IMR-90 (cell line): ENCODE measurements at places on chromosomes 13 and 19. TPM values are rescaled to one million over a fixed set of nuclear protein-coding genes. Genes with fewer than 3 reads are reported as not detected.
A peak's percentile ranks its signal among the peaks of the same experiment; 100 is the strongest.

The CGB7 gene
- not detected in 2 replicates for total RNA-seq

DNA sequence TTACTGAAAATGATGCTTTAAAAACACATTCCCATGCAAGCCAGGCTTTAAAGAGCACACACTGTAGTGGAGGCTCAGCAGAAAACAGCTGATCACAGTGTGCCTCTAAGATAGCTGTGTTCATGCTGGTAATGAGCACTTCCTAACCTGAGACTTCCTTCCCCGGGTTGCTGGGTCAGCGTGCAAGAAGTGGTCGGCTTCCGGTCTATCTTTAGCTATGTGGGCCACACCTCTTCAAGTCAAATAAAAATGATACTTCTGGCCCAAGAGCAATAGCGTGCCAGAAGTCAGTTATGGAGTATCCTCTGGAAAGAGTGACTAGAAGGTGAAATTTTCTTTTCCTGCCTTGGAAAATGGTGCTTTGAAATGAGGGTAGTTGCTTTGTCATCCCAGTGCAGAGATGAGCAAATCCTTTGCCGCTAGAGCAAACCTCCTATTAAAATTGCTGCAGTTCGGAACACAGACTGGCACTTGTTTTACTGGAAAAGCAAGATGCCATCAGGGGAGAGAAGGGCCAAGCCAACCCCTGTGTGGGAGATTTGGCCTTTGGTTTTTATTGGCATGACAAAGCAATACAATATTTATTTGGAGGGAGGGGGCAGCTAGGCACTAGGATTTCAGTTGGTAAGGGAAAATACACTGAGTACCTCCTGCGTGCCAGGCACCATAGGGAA is 64.2 kb downstream of the ARHGAP35 start:
- no peaks in the 10 kb centered on the region for H3K27me3 ChIP-seq
- H3K4me1 ChIP-seq: peaks cover 18% of the 10 kb centered on the region
- H3K4me3 ChIP-seq: no peak overlapping the region
- no peak overlapping the region for H3K27ac ChIP-seq
- peaks cover 19% of the 10 kb centered on the region for H3K36me3 ChIP-seq
- no peak for DNase-seq

- no peaks in the 10 kb centered on the region for H3K36me3 ChIP-seq
- H3K27me3 ChIP-seq: no peaks in the 10 kb centered on the region; the same call in 1 of the 2 replicates
- H3K4me3 ChIP-seq: no peak overlapping the region
- peaks cover 2% of the 10 kb centered on the region; the same call in 1 of the 2 replicates for H3K4me1 ChIP-seq
These were observed 58.8 kb upstream of the C1QTNF9B start for GRCh38 chr13:23956106-23956505.

DNA sequence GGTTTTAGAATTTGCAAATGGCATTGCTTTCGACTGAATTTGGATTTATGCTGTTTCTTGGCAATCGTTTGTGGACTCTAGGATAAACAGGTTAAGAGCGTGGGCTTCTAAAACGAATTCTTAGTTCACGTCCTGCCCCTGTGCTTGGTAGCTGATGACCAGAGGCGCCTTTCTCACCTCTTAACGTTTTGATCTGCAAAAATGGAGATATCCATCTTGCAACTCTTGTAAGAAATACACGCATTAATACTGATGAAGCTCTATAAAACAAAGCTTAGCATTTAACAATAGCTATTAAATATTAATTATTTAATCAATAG is 580 bp upstream of the KATNAL1 start:
- no peak overlapping the region for H3K27ac ChIP-seq
- H3K4me1 ChIP-seq: peaks cover 7% of the 10 kb centered on the region
- H3K36me3 ChIP-seq: no peaks in the 10 kb centered on the region
- DNase-seq: no peak

DNA sequence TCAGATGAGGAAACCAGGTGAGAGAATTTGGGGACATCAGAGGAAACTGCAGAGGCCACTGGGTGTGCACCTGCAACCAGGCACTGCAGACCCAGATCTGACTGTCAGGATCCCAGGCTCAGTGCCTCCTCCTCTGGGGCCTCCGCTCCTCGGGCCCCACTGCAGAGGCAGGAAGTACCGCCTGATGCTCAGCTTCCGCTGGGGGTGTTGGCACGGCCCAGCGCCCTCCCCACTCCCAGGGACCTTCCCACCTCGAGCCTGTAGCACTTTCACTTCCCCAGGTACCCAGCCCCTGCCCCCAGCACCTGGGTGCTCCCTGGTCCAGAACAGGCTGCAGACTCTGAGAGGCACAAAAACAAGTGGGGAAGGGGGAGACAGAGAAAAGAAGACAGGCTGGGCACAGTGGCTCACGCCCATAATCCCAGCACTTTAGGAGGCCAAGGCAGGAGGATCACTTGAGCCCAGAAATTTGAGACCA is 1.4 kb upstream of the CD37 start:
- H3K36me3 ChIP-seq: peaks cover 7% of the 10 kb centered on the region
- no peak overlapping the region for H3K27ac ChIP-seq
- DNase-seq: no peak

DNA sequence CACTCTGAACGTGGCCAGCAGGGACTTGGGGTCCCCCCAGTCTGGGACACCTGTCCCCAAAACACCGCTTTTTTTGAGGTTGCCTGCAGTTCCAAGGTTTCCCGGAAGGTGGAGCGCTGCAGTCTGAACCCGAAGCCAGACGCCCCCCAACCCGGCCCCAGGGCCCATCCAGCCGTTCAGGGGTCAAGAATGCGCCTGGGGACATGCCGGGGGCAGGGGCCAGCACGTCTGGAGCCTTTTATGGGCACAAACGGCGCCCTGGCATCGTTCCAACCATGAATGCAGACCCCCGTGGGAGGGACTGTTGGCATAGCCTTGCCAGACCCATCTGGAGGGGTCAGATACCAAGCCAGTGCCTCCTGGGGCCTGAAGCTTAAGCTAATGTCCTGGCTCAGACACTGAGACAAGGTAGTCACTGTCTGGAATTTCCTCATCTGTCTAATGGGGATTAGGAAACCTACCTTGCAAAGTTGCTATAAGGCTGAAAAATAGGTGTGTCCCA is 6.9 kb downstream of the S1PR5 start:
- H3K4me1 ChIP-seq: no peaks in the 10 kb centered on the region; the same call in 1 of the 2 replicates
- H3K27me3 ChIP-seq: peaks cover 26% of the 10 kb centered on the region
- no peak for DNase-seq
- H3K27ac ChIP-seq: no peak overlapping the region

DNA sequence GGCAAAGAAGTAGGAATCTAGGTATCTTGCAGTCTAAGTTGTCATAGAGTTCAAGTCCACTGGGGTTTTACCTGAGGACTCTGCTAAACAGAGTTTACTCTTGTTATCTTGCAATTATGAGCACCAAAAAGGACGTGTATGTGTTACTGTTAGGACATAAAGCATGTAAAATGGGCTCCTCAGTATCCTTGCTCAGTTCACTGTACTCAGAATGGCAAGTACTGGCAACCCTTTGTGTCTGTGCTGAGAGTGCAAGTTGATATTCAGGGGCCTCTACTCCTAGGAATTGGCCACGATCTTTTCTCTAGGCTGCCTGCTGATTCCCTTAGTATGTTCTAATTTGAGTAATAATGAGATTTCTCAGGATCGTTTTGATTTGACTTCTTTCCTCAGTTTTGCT is 13.3 kb downstream of the TDRD3 start:
- H3K36me3 ChIP-seq: no peaks in the 10 kb centered on the region
- DNase-seq: no peak
- H3K27me3 ChIP-seq: no peaks in the 10 kb centered on the region
- no peaks in the 10 kb centered on the region for H3K4me1 ChIP-seq
- no peak overlapping the region for H3K4me3 ChIP-seq
- H3K27ac ChIP-seq: no peak overlapping the region

The IGLON5 gene
- total RNA-seq: not detected in 2 replicates

DNA sequence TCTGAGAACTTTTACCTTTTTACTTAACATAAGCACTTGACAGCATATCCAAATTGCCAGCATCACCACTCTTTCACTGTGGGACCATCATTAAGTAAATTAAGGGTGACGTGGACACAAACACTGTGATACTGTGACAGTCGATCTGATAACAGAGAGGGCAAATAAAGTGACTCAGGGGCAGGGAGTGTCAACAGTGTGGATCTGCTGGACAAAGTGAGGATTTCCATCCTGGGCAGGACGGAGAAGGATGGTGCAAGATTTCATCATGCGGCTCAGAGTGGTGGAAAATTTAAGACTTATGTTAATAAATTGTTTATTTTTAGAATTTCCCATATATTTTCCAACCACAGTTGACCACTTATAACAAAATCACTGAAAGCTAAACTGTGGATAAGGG is 60.0 kb upstream of the WDFY2 start:
- peak; percentile 44 for DNase-seq
- peaks cover 21% of the 10 kb centered on the region for H3K4me1 ChIP-seq
- H3K4me3 ChIP-seq: no peak overlapping the region
- H3K36me3 ChIP-seq: no peaks in the 10 kb centered on the region

DNA sequence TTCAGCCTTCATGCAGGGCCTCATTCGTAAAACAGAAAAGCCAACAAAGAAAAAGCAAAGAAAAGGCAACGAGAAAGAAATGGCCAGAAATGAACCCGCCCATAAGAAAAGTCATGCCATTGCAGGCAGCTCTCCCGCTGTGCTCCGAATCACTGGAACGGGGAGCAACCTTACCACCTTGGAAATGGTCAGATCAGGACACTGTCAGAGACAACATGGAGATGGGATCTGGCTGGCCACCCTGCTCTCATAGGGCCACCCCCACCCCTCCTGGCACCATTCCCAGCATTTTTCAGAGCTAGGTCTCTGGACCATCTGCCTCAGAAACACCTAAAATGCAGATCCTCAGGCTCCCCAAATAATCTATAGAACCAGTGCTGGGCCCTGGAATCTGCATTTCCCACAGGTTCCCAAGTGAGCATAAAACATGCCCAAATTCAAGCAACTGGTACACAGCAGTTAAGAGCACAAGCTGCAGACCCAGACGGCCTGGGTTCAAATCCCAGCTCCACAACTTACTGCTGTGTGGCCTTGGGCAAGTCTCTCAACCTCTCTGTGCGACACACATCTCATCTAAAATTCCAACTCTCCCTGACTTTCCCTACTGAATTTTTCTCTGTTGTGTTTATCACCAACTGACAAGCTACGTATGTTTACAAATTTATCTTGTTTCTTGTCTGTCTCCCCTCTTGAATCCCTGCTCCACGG is 151.6 kb downstream of the IER2 start:
- no peaks in the 10 kb centered on the region for H3K4me1 ChIP-seq
- no peak overlapping the region for H3K27ac ChIP-seq
- DNase-seq: no peak
- no peaks in the 10 kb centered on the region for H3K27me3 ChIP-seq

The FCER2 gene
- not detected in 2 replicates for total RNA-seq

DNA sequence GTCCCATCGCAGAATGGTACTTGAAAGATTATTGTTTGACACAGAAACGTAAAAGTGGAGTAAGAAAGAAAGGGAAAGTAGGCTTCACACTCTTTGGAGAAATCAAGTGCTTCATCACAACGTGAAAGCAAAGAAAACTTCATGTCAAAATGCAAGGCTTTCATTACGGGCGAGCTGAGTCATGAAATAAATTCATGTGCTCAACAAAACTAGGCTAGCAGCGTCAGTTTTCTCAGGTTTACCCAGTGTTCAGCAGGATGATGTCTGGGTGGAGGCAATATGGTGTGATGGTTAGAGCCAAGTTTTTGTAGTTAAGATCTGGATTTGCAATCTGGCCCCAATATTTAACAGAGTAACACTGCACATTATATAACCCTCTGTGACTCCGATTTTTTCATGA is 128.0 kb downstream of the TRPC4 start:
- no peaks in the 10 kb centered on the region for H3K27me3 ChIP-seq
- H3K4me1 ChIP-seq: no peaks in the 10 kb centered on the region
- H3K27ac ChIP-seq: no peak overlapping the region
- no peaks in the 10 kb centered on the region for H3K36me3 ChIP-seq
- DNase-seq: no peak

DNA sequence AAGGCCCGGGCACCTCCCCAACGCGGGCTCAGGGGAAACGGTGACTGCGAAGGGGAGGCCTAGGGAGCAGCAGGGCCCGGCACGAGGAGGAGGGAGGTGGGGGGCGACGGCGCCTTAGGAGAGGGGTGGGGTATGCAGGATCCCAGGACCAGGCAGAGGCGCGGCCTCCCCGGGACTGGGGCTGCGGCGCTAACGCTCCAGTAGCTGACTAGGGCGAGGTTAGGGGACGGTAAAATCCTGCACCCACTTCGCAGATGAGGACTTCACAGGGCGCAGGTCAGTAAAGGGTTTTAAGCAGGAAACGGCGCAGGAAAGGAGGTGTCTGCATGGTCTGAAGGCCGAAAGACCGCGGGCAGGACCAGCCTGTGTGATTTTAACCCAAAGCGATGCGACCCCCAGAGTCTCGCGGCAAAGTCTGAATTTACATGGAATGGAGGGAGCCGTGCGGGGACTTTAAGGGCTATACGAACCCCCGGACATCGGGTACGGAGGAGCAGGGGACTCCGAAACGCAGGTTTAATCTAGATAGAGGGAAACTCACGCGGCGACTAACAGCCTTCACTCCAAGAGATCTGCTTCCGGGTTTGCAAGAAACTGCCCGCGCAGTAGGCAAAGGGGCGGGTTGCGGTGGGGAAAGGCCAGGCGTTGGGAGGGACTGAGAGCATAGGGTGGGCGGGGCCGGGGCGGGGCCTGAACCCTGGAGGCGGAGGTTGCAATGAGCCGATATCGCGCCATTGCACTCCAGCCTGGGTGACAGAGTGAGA is at the start of gene ZNF665:
TSS of gene ZNF665 (minus strand) at position 588 of the 764 bp plus-strand sequence. CDS start 10,460 bp downstream, outside the sequence.
- peak within 1 kb of the TSS; percentile 93 for H3K4me3 ChIP-seq
- peak; percentile 82 for DNase-seq
- peaks cover 6% of the 10 kb centered on the region; the same call in 1 of the 2 replicates for H3K4me1 ChIP-seq

DNA sequence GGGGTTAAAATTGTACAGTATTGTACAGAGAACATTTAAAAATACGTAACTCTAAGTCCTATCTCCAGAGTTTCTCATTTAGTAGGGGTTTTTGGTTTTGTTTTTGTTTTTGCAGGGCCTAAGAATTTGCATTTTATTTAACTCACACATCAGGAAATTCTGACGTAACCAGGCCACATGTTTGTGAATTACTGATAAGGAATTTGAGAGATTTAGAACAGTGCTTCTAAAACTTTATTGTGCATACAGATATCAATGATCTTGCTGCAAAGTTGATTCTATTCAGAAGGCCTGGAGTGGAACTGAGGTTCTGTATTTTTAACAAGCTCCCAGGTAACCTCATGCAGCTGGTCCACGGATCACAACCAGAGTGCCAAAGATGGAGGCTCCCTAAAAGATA is 49.3 kb downstream of the LIG4 start:
- no peak overlapping the region for H3K4me3 ChIP-seq
- H3K36me3 ChIP-seq: no peaks in the 10 kb centered on the region
- peaks cover 2% of the 10 kb centered on the region; the same call in 1 of the 2 replicates for H3K27me3 ChIP-seq
- peak; percentile 47 for DNase-seq
- no peak overlapping the region for H3K27ac ChIP-seq

- H3K27me3 ChIP-seq: no peaks in the 10 kb centered on the region
- H3K36me3 ChIP-seq: peaks cover 10% of the 10 kb centered on the region
- H3K4me3 ChIP-seq: no peak overlapping the region
- no peak for DNase-seq
These were observed 47.3 kb downstream of the COL4A1 start for GRCh38 chr13:110259651-110260050.

DNA sequence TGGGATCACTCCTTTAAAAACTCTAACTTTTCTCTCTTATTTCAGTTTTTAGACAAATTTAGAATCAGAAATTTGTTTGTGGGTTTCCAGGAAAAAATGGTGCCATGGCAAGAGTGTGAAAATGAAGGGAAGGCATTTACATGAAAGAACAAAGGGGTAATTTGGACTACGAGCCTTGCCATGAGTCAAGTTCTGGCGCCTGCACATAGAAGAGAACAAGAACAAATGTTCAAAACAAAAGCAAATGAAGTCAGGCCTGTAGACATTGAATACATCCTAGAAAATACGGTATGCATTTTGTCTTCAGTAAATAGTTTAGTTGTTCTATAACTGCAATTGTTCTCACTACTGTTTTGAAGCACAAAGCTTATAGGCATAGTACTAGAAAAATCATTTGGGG is 1390.5 kb downstream of the EFNB2 start:
- H3K27ac ChIP-seq: no peak overlapping the region
- no peaks in the 10 kb centered on the region for H3K36me3 ChIP-seq
- no peaks in the 10 kb centered on the region for H3K4me1 ChIP-seq
- no peak overlapping the region for H3K4me3 ChIP-seq
- no peak for DNase-seq
- no peaks in the 10 kb centered on the region for H3K27me3 ChIP-seq
